Stimulated activated memory B cell treated with anti-CD40 and anti-IgM and Interleukin-4, amounts not matched to agents 10 μg/mL and 1 μg/mL and 100 μg/mL, for 72 hours (primary cell): ENCODE measurements at places on chromosomes 1 and 21.

DNA sequence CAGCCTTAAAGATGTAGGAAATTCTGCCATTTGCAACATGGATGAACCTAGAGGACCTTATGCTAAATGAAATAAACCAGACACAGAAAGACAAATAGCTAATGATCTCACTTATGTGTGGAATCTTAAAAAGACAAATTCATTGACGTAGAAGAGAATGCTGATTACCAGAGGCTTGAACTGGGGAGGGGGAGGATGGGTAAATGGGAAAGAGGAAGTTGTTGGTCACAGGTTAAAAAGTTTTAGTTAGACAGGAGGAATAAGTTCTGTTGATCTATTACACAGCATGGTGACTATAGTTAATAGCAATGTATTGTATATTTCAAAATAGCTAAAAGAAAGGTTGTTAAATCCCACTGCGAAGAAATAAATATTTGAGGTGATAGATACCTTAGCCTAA lies 62.8 kb downstream of the PKN2 start:
- no peak for ATAC-seq

DNA sequence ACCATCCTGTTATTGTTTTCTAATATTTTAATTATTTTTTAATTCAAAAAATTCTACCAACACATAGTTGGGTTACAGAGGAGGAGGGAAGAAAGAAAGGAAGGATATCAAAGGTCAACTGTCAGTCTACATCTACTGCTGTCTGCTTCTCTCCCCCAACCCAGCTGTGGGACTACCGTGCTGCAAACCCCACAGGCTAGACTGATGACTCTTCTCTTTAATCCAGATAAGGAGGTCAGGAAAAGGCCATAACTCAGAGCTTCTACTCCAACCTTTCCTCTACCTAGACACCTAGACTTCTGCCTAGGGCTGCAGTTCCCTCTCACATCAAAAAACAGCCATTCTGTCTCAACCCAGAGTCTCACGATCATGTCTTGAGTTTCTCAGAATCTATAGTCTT lies 124.2 kb upstream of the ETV3 start:
- no peak for ATAC-seq

- no peak for ATAC-seq
Measured at GRCh38 chr1:3508757-3509415, 54.4 kb downstream of the ARHGEF16 start.

- no peak for ATAC-seq
Measured at GRCh38 chr21:28614791-28615190, 377.9 kb downstream of the LTN1 start.

GRCh38 chr21:35159881-35160280 lies 110.8 kb upstream of the RUNX1 start:
- no peak for ATAC-seq

DNA sequence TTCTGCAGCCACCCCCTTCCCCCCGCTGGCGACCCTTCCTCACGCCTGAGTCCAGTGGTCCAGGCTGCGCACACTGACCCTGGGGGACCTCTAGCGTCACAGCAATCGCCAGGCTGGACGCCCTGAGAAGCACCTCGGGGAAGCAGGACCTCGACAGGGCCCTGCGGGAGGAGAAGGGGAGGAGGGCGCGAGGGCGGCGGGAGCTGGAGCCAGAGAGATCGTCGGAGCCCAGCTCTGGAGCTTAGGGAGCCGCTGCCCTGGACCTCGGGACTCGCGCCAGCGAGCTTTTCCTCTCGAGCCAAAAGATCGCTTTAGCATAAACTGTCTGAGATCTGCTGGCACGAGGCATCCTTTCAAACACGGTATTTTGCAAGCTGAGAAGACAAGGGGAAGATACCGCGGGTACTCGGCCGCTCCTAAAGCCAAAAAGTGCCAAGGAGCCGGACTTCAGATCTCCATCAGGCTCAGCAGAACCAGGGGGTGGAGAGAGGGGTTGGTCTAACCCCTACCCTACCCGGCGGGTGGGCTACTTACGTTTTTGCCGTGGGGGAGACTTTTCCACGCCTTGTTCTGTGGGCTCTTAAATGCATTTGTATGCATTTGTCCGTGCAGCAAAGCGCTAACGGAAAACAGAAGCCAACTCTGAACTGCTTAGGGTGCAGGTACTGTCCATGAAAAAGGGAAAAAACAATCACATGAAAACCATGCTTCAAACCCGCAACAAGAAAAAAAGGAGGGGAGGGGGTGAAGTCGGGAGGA lies 586 bp downstream of the COL24A1 start:
- ATAC-seq: no peak

GRCh38 chr21:37496972-37497371 lies 130.4 kb downstream of the DYRK1A start:
- no peak for ATAC-seq

DNA sequence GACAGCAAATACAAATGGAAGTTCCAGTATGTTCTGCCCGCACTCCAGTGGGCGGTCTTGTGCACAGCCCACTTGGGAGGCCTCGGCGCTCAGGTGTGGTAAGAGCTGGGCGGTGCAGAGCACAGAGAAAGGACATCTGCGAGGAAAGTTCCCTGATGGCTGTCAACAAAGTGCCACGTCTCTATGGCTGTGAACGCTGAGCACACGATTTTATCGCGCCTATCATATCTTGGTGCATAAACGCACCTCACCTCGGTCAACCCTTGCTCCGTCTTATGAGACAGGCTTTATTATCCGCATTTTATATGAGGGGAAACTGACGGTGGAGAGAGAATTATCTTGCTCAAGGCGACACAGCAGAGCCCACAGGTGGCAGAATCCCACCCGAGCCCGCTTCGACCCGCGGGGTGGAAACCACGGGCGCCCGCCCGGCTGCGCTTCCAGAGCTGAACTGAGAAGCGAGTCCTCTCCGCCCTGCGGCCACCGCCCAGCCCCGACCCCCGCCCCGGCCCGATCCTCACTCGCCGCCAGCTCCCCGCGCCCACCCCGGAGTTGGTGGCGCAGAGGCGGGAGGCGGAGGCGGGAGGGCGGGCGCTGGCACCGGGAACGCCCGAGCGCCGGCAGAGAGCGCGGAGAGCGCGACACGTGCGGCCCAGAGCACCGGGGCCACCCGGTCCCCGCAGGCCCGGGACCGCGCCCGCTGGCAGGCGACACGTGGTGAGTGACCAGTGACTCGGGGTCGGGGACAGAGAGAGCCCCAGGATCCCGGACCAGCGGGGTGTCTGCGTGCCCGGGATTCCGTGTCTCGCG lies at the start of gene IL12RB2:
IL12RB2 (plus strand) TSS at position 623 of the 810 bp plus-strand sequence. CDS start 12,496 bp downstream, outside the sequence.
- ATAC-seq: peak; percentile 72

DNA sequence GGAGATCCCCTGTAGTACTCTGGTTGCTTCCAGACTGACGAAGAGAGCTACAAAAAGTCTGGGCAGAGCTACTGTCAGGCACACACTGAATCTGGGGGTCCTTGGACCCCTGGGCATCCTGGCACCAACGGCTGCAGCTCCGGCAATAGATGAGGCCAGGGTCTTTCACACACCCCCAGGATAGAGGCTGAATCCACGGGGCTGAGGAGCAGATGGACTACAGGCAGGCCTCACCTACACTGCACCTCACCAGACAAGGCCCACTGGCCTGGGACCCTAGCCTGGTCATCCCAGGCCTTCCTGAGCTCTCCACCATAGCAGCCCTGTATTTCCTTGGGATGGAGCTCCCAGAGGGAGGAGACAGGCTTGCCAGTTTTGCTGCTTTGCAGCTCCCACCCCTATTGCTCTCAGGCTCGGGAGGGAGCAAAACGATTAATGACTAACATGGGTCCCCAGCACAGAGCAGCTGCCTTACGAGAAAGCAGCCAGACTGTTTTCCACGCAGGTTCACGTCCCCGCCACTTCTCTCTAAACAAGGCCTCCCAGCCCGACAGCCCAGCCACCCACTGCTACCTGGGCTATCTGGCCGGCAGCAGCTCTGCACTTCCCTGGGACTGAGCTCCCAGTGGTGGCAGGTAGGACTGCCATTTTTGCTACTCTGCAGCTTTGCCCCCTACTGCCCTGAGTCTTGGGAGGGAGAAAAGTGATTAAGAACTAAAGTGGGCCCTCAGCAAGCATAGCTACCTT lies 1022.5 kb upstream of the ADGRL2 start:
- no peak for ATAC-seq

GRCh38 chr1:151815716-151816327 lies 10.6 kb upstream of the LINGO4 start:
- ATAC-seq: no peak

GRCh38 chr1:168104535-168104934 lies 32.2 kb downstream of the GPR161 start:
- no peak for ATAC-seq

DNA sequence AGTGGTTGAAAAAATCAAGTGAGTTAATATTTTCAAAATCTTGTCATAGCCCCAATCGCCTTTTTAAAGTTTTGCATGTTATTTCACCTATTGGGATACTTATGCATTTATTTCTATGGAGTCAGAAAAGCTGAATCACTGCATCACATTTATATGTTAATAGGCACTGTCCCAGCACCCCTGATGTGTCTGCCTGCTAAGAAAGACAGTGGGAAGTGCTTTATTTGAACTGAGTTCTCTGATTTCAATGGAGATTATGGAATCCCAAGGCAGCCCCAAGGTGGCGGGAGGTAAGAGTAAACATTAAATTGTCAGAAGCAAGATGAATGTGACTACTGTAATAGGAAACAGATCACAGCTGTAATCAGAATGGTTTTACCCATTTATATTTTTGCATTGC lies 2225.7 kb downstream of the NCAM2 start:
- no peak for ATAC-seq

DNA sequence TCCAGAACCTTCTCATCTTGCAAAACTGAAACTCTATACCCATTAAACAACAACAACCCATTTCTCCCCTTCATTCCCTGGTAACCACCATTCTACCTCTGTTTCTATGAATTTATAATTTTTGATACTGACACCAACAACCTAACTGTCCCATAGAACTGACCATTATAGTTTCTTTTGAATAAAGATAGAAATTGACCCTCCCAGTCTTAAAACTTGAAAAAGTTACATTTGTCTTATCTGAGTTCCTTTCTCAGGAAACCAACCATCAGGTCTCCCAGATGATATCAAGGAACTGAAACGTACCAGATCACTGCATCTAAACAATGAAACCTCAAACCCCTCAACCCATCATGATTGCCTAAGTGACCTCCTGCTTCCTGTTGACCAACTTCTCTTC lies 27.1 kb downstream of the RNF115 start:
- no peak for ATAC-seq
